ENCODE measurements at places on chromosomes 1 and 21.

GRCh38 chr1:200130552-200130951 lies 103.0 kb downstream of the NR5A2 start:
- DNase-seq = no peak

GRCh38 chr1:43460988-43461693 lies 7.4 kb upstream of the HYI start:
- no peak for DNase-seq

GRCh38 chr1:164635059-164635802 lies 76.2 kb downstream of the PBX1 start:
- no peak for DNase-seq

GRCh38 chr1:163477276-163477830 lies 155.6 kb downstream of the NUF2 start:
- no peak for DNase-seq

DNA sequence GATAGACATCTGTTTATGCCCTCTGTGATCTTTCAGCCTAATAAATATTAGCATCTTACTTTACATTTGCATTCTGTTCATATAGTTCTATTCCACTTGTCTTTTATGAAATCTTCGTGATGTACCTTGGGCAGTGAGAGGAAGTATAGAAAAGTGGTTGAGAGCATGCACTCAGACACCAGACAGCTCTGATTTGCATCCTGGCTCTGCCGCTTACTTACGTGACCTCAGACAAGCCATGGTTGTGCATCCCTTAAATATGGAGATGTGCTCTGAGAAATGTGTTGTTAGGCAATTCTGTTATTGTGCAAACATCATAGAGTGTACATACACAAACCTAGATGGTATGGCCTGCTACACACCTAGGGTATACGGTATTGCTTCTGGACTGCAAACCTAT lies 22.9 kb downstream of the OVGP1 start:
- DNase-seq = no peak
